DMS79 treated with DMSO at 0.1 percent for 48 hours (cell line): ENCODE measurements at places on chromosomes 12 and 14.

- DNase-seq = no peak
Measured at GRCh38 chr14:31611778-31612433, 50.7 kb downstream of the NUBPL start.

DNA sequence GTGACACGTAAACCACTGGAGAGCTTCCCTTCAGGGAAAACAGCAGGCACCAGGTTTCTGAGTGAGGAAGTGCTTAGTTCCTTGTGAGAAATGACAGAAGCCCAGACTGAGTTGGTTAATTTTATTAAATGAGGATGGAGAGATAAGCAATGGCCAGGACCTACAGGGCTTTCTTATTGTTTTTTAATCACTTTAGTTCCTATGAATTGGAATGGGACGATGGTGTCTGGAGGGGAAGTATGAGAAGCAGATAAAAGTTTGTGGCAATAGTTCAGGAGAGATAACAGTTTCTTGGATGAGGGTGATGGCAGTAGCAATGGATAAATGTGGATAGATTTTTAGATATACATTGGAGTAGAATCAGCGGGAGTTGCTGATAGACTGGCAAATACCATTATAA lies 86.5 kb upstream of the PTPRR start:
- DNase-seq = no peak

DNA sequence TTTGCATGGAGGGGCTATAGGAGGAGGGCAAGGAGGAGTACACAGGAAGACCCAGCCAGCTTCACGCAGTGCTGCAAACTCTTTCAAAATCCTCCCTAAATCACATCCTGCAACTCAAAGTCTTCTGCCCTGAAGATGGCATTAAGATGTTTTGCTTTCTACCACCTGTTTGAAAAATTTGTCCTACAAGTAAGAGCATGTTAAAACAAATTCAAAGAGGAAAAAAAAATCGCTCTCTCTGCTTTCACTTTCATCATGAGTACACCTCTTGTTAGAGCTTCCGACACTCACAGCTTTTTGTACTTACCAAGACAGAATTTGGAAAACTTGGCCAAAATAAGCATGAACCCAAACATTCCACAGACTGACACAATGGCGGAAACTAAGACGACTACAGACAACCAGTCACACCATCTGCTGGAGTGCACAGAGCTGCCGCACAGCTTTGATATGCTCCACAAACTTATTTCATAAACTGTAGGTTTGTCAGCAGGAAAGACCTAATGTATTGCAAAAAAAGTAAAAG lies 21.3 kb downstream of the GCH1 start:
- DNase-seq = peak; percentile 61

DNA sequence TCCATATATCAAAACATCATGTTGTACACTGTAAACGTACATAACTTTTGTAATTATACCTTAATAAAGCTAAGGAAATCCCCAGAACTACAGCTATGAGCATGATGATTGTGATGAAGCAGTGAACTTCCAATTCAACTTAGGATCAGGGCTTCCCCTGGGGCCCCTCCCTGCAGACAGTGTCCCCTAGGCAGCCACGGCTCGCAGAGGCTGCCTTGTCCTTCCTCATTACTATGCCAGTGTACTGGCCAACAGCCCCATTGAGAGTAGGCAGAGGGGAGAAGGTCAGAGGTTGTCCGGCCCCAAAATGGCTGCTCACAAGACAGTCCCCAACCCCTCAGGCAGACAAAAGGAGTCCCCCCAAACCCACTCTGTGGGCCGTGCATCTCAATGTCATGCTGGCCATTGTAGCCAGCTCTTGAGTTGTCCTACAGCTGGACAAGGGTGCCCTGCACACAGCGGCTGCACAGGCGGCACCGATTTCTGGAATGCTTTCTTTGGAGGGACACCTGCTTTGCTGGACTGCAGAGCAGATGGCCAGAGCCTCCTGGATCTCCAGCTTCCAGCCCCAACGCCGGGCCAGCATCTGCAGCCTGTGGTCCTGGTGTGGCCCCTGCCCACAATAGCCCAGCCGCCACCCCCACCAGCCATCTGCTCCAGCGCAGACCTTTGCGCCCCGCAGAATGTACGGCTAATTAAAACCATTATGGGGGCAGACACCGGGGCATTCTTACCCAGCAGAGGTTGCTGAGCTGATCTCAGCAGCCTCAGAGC lies 46.1 kb downstream of the NIN start:
- no peak for DNase-seq

GRCh38 chr12:120238217-120238616 lies 27.3 kb downstream of the PXN start:
- DNase-seq = no peak

GRCh38 chr12:128969480-128970055 lies 116.3 kb downstream of the GLT1D1 start:
- peak; percentile 93 for DNase-seq

DNA sequence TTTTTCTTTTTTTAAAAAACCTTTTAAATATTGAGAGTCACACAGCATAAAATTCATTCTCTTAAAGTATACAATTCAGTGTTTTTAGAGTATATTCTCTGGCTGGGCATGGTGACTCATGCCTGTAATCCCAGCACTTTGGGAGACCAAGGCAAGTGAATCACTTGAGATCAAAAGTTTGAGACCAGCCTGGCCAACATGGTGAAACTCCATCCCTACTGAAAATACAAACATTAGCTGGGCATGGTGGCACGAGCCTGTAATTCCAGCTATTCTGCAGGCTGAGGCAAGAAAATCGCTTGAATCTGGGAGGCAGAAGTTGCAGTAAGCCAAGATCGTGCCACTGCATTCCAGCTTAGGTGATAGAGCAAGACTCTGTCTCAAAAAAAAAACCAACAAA lies 68.4 kb upstream of the BCAT1 start:
- DNase-seq = no peak

DNA sequence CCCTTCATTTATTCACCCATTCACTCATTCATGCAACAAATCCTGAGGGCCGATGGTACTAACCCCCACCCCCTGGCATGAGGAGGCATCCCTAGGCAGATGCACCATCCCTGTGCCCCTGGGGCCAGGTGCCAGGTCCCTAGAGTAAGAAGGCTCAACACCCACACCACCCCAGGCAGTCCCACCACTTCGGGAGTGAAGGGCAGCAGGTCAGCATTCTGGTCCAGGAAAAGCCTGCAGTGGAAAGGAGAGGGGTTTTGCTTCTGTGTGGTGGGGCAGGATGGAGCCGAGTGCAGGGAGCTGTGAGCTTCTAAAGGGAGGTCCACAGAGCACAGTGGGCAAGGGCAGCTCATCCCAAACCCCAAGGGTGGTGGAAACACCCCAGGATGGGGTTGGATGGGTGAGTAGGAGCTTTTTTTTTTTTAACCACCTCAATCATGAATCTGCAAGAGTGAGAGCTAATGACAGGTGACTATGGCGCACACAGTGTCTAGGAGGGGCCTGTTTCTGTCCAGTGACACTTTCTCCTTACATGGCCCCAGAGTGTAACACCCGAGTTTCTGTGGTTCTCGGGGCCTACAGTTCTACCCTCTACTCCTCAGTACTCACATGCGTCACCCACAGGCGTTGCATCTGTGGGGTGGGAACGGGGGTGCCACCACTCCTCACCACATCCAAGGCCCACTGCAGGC lies 414.3 kb downstream of the TMEM121 start:
- no peak for DNase-seq
